ENCODE measurements at places on chromosomes 2 and 18.

DNA sequence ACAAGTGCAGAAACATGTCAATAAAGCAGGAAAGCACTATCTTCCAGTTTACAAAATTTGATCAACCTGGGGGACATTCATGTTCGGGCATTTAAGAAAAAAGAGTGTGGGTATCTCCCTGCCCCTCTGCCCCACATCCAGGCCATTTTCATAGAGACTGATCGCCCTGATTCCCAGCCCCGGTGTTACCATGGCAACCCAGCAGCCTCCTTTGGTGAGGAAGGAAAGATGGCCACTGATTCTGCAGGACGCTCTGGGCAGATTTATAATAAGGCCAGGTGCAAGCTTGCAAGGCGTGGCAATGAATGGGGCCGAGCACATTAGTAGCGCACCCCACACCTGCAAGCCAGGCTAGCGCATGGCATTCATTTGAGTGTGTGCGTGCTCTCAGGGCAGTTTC lies 36.7 kb upstream of the ARL4C start:
- no peak for DNase-seq

DNA sequence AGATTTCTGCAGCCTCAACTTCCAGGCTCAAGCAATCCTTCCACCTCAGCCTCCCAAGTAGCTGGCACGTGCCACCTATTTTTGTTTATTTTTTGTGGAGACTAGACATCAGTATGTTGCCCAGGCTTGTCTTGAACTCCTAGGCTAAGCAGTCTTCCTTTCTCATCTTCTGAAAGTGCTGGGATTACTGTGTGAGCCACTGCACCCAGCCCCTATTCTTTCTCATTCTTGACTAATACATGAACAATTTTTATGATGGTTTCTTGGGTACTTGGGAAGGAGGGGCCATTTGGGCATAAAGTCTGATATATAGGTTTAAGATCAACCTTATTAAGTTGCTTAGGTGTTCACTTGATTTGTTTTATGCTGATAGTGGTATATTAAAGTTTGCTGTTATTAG lies 26.2 kb downstream of the EPC2 start:
- no peak for DNase-seq

- DNase-seq: no peak
These were observed 1.8 kb downstream of the RFTN2 start for GRCh38 chr2:197673606-197674005.

DNA sequence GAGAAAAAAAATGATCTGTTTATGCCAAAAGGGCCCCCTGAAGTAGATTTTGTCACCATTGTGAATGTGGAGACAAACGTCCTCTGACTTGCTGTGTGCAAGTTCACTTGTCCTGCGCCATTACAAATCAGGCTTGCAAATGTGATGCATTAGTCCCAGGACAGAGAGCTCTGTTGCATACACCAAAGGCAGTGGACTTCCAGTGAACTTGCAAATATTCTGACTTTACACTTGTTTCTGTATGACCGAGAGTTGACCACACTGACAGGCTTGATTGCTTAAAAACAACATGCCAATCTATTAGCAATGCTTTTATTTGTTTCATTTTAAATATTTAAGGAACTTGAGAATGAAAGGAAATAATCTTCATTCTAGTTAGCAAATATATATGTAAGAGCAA lies 293.2 kb downstream of the PLCL1 start:
- no peak for DNase-seq

- DNase-seq: no peak
These were observed 69.9 kb downstream of the KCNH7 start for GRCh38 chr2:162768656-162769055.

GRCh38 chr2:85976106-85976920 lies 87.5 kb upstream of the ST3GAL5 start:
- DNase-seq: no peak

- DNase-seq: no peak
These were observed 96.3 kb downstream of the EVA1A start for GRCh38 chr2:75464348-75464946.

DNA sequence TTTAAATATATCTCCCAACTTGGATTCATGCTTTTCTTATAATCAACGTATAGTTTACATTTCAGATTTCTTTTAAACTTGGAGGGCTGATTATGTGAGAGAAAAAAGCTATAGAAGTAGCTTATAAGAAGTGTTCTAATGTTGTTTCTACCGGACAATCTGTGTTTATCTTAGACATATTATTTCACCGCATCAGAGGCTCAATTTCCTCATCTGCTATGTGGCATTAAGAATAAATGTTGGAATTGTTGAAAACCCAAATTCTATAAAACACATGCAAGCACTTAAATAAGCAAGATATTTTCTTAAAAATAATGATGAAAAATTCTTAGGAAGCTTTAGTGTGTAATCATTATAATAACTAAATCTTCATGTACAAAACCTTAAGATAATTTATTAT lies 407.9 kb downstream of the HRH4 start:
- no peak for DNase-seq

GRCh38 chr2:110905217-110905616 lies 172.8 kb downstream of the ACOXL start:
- DNase-seq: no peak

GRCh38 chr18:55322178-55322735 lies 265.7 kb downstream of the TCF4 start:
- DNase-seq: no peak

GRCh38 chr2:211128287-211128686 lies 571.9 kb downstream of the CPS1 start:
- DNase-seq: no peak

DNA sequence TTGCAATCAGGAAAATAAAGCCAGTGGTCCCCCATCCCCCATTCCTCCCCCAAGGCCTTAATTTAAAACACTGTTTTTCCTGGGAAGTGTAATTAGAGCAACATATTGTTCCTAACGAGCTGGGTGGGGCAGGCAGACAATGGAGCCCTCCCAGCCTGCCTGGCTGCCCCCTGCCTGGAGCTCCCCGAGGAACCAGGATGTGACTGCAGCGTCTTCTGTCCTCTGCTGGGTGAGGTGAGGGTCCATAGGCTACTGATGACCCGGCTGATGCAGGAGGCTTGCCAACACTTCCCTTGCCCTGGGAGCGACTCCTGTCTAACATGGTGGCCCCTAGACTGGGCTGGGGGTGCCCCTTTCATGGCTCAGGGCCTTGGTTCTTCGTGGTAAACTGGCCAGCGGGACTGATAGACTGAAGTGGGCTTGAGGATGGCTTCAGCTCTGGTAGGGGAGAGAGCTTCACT lies 152.4 kb downstream of the DYSF start:
- DNase-seq: no peak

GRCh38 chr2:64950226-64951160 lies 38.7 kb upstream of the SLC1A4 start:
- DNase-seq: no peak

- DNase-seq: no peak
These were observed 286.5 kb upstream of the SYT4 start for GRCh38 chr18:43563780-43564179.

- no peak for DNase-seq
These were observed 216.8 kb downstream of the UBE2E3 start for GRCh38 chr2:181197140-181197760.

DNA sequence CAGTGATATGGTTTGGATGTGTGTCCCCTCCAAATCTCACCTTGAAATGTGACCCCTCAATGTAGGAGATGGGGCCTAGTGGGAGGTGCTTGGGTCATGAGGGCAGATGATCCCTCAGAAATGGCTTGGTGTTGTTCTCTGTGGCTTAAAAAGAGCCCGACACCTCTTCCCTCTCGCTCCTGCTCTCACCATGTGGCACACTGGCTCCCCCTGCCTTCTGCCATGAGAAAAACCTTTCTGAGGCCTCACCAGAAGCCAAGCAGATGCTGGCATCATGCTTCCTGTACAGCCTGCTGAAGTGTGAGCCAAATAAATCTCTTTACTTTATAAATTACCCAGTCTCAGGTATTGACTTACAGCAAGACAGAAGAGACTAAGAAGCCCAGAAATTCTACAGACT lies 357.1 kb downstream of the NRXN1 start:
- DNase-seq: no peak

- no peak for DNase-seq
These were observed 11.1 kb downstream of the COLEC12 start for GRCh38 chr18:489244-490023.

GRCh38 chr18:77517901-77518300 lies 268.3 kb downstream of the GALR1 start:
- no peak for DNase-seq
